ENCODE measurements at places on chromosomes 3 and 15. TPM values are rescaled to one million over a fixed set of nuclear protein-coding genes. Genes with fewer than 3 reads are reported as not detected.

GRCh38 chr3:56672-57071 lies 139.9 kb upstream of the CHL1 start:
- DNase-seq = no peak
- no peaks in the 10 kb centered on the region for H3K36me3 ChIP-seq
- H3K4me3 ChIP-seq = no peak overlapping the region
- H3K27ac ChIP-seq = no peak overlapping the region
- H3K4me1 ChIP-seq = no peaks in the 10 kb centered on the region

GRCh38 chr3:6746443-6746842 lies 114.5 kb upstream of the GRM7 start:
- H3K27ac ChIP-seq = no peak overlapping the region
- no peak for DNase-seq
- H3K36me3 ChIP-seq = no peaks in the 10 kb centered on the region
- no peak overlapping the region for H3K4me3 ChIP-seq
- no peaks in the 10 kb centered on the region for H3K27me3 ChIP-seq

DNA sequence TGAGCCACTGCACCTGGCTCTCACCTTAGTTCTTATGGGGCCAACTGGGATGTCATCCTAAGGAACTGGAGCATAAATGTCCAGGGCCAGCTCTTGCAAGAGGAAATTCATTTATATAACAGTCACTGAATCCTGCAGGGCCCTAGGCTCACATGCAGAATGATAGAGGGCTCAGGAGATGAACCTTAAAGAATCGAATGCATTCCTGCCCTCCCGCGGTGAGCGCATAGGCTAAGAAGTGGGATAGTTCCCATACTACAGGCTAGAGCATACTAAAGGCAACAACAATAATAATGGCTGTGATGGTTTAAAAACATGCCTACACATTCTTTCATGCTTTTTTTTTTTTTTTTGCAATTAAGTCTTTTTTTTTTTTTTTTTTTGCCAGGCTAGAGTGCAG lies 17.1 kb upstream of the CSRNP1 start:
- H3K36me3 ChIP-seq = no peaks in the 10 kb centered on the region
- no peak for DNase-seq
- no peak overlapping the region for H3K27ac ChIP-seq
- peaks cover 16% of the 10 kb centered on the region for H3K4me1 ChIP-seq
- no peak overlapping the region for H3K4me3 ChIP-seq

GRCh38 chr3:133756716-133757694 lies 10.8 kb downstream of the TF start:
- peaks cover 4% of the 10 kb centered on the region for H3K4me1 ChIP-seq
- peaks cover 44% of the 10 kb centered on the region for H3K36me3 ChIP-seq
- H3K4me3 ChIP-seq = no peak overlapping the region
- no peak overlapping the region for H3K27ac ChIP-seq
- DNase-seq = no peak
- H3K27me3 ChIP-seq = no peaks in the 10 kb centered on the region

GRCh38 chr3:96960661-96961330 lies 146.4 kb downstream of the EPHA6 start:
- no peaks in the 10 kb centered on the region for H3K27me3 ChIP-seq
- no peak overlapping the region for H3K4me3 ChIP-seq
- DNase-seq = no peak
- no peaks in the 10 kb centered on the region for H3K4me1 ChIP-seq
- H3K27ac ChIP-seq = no peak overlapping the region

- H3K4me3 ChIP-seq = peak overlapping the region; percentile 14
- H3K36me3 ChIP-seq = no peaks in the 10 kb centered on the region
- DNase-seq = no peak
- H3K4me1 ChIP-seq = no peaks in the 10 kb centered on the region
- no peaks in the 10 kb centered on the region for H3K27me3 ChIP-seq
Measured at GRCh38 chr3:76310667-76311066, 525.3 kb upstream of the ZNF717 start.

- peak overlapping the region; percentile 88 for H3K27ac ChIP-seq
- no peak for DNase-seq
- no peaks in the 10 kb centered on the region for H3K36me3 ChIP-seq
- peaks cover 60% of the 10 kb centered on the region for H3K4me1 ChIP-seq
- H3K4me3 ChIP-seq = no peak overlapping the region
- H3K27me3 ChIP-seq = peaks cover 3% of the 10 kb centered on the region
Measured at GRCh38 chr3:58580826-58581327, 3.7 kb upstream of the FAM107A start.

DNA sequence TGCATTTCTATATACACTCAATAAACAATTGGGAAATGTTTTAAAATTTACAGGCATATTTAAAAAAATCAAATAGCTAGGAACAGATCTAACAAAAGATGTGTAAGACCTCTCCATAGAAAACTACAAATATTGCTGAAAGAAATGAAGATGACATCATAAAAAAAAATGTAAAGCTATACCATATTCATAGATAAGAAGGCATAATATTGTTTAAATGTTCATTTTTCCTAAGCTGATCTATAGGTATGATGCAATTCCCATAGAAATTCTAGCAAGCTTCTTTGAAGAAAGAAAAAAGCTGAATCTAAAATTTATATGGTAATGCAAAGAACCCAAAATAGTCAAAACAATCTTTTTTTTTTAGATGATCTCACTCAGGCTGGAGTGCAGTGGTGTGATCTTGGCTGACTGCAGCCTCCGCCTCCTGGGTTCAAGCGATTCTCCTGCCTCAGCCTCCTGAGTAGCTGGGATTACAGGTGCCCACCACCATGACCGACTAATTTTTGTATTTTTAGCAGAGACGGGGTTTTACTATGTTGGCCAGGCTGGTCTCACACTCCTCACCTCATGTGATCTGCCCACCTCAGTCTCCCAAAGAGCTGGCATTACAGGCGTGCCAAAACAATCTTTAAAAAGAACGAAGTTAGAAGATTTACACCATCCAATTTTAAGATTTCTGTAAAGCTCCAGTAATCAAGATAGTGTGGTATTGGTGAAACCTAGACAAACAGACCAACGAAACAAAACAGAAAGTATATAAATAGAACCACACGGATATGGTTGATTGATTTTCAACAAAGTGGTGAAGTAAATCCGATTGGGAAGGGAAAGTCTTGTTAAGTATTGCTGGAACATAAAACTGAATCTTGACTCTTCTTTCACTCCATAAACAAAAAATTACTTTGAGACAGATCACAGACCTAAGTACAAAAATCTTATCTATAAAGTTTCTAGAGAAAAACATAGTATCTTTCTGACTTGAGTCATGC lies 6.3 kb upstream of the BHLHE40 start:
- H3K4me3 ChIP-seq = no peak overlapping the region
- peaks cover 13% of the 10 kb centered on the region for H3K4me1 ChIP-seq
- peaks cover 10% of the 10 kb centered on the region for H3K27me3 ChIP-seq
- no peaks in the 10 kb centered on the region for H3K36me3 ChIP-seq

- H3K27ac ChIP-seq = no peak overlapping the region
- DNase-seq = no peak
- no peaks in the 10 kb centered on the region for H3K27me3 ChIP-seq
- H3K4me3 ChIP-seq = no peak overlapping the region
Measured at GRCh38 chr3:114460459-114460858, 166.6 kb downstream of the TIGIT start.

GRCh38 chr15:27549746-27550145 lies 549.4 kb downstream of the OCA2 start:
- H3K27ac ChIP-seq = no peak overlapping the region
- H3K27me3 ChIP-seq = no peaks in the 10 kb centered on the region
- DNase-seq = no peak
- no peaks in the 10 kb centered on the region for H3K36me3 ChIP-seq

- no peak overlapping the region for H3K4me3 ChIP-seq
- H3K4me1 ChIP-seq = peaks cover 10% of the 10 kb centered on the region
- H3K27ac ChIP-seq = no peak overlapping the region
- no peaks in the 10 kb centered on the region for H3K27me3 ChIP-seq
- DNase-seq = peak; percentile 55
- no peaks in the 10 kb centered on the region for H3K36me3 ChIP-seq
Measured at GRCh38 chr3:160006282-160007163, 17.9 kb downstream of the IL12A start.

DNA sequence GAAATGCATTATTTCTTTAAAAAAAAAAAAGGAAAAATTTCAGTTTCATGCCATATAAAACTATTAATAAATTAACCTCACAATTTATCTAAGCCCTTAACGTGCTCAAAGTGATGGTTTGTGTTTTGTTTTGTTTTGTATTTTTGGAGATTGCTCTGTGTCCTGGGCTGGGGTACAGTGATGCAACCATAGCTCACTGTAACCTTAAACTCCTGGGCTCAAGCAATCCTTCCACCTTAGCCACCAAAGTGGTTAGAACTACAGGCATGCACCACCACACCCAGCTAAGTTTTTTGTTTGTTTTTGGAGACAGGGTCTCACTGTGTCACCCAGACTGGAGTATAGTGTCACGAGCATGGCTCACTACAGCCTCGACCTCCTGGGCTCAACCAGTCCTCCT lies 180.7 kb downstream of the UBE2E2 start:
- H3K36me3 ChIP-seq = no peaks in the 10 kb centered on the region
- H3K4me3 ChIP-seq = no peak overlapping the region
- H3K4me1 ChIP-seq = no peaks in the 10 kb centered on the region
- DNase-seq = no peak
- H3K27me3 ChIP-seq = no peaks in the 10 kb centered on the region
- H3K27ac ChIP-seq = no peak overlapping the region

GRCh38 chr3:86420990-86421739 lies 569.8 kb downstream of the VGLL3 start:
- no peak for DNase-seq
- H3K27me3 ChIP-seq = no peaks in the 10 kb centered on the region
- no peaks in the 10 kb centered on the region for H3K4me1 ChIP-seq
- H3K4me3 ChIP-seq = no peak overlapping the region

DNA sequence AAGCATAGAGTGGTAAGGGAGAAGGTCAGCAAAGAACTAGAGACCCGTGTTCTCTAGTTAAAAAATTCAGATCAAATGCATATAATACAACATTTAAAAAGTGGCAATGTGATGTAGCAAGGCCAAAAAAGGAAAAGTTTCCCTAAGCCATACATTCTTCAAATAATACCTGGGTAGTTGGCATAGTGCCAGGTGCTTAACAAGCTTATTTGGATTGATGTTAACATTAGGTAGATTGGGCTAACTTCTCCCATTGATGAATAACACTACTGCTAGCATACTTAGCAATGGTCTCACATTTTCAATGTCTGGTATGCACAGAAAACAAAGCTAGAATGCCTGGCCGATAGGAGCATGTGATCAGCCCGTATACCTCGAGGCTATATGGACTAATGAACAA lies 283.6 kb upstream of the RARB start:
- H3K4me3 ChIP-seq = no peak overlapping the region
- H3K36me3 ChIP-seq = no peaks in the 10 kb centered on the region
- H3K27ac ChIP-seq = no peak overlapping the region
- no peaks in the 10 kb centered on the region for H3K4me1 ChIP-seq
- no peak for DNase-seq

- no peak overlapping the region for H3K27ac ChIP-seq
- DNase-seq = no peak
- no peak overlapping the region for H3K4me3 ChIP-seq
- no peaks in the 10 kb centered on the region for H3K4me1 ChIP-seq
- H3K36me3 ChIP-seq = no peaks in the 10 kb centered on the region
Measured at GRCh38 chr3:99250821-99251355, 349.4 kb upstream of the DCBLD2 start.

- H3K36me3 ChIP-seq = peaks cover 20% of the 10 kb centered on the region
- H3K4me1 ChIP-seq = peaks cover 13% of the 10 kb centered on the region
- H3K27ac ChIP-seq = no peak overlapping the region
- no peak overlapping the region for H3K4me3 ChIP-seq
Measured at GRCh38 chr15:68725736-68726135, 95.0 kb downstream of the ANP32A start.

- no peak overlapping the region for H3K27ac ChIP-seq
- no peak overlapping the region for H3K4me3 ChIP-seq
- no peaks in the 10 kb centered on the region for H3K4me1 ChIP-seq
- H3K27me3 ChIP-seq = no peaks in the 10 kb centered on the region
Measured at GRCh38 chr3:119586733-119587172, 7.5 kb downstream of the ADPRH start.

- H3K36me3 ChIP-seq = peaks cover 12% of the 10 kb centered on the region
- H3K27ac ChIP-seq = no peak overlapping the region
- DNase-seq = no peak
- no peaks in the 10 kb centered on the region for H3K27me3 ChIP-seq
- H3K4me3 ChIP-seq = no peak overlapping the region
- peaks cover 24% of the 10 kb centered on the region for H3K4me1 ChIP-seq
Measured at GRCh38 chr15:77706482-77707244, 74.0 kb upstream of the LINGO1 start.

DNA sequence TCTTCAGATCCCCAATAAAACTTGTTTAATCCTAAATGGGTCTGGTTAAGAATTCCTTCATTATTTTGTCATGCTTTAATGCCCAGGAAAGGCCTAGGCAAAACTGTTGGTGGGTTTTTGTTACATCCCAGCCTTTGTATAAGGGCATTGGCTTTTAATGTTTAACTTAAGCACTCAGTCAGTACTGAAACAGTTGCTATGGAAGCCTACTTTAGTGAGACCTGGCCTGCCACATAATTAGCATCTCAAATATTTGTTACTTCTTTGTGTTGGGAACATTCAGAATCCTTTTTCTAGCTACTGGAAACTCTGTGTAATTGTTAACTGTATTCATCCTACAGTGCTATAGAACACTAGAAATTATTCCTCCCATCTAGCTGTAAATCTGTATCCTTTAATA lies 369.6 kb upstream of the ATP10A start:
- H3K27ac ChIP-seq = no peak overlapping the region
- no peaks in the 10 kb centered on the region for H3K27me3 ChIP-seq
- H3K4me3 ChIP-seq = no peak overlapping the region
- H3K36me3 ChIP-seq = no peaks in the 10 kb centered on the region
- H3K4me1 ChIP-seq = peaks cover 10% of the 10 kb centered on the region

DNA sequence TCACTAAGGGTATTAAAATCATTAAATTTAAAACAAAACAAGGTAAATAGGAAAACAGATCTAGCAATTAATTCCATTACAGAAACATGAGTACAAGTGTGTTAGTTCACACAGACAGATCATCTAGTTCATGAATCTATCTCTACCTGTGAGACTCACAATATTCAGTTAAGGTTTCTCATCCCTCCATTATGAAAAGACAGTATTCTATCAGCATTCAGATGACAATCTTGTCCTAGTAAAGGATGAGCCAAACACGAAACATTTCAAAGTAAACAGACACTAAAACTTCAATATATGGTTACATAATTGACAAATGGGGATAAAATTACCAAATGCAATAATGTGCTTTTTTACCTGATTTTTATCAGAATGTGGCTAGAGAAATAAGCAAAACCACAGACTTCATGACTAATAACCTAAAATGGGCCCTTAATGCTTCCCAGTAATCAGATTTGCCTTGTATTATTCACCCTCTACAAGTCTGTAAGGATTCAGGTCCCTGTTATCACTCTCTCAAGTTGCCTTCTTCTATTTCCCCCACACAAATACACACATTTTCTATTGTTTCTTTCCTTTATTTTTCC lies 126.8 kb downstream of the DLG1 start:
- H3K36me3 ChIP-seq = no peaks in the 10 kb centered on the region
- no peak for DNase-seq
- no peaks in the 10 kb centered on the region for H3K4me1 ChIP-seq
- no peak overlapping the region for H3K4me3 ChIP-seq
- H3K27me3 ChIP-seq = no peaks in the 10 kb centered on the region

Gene MUC13
- total RNA-seq = not detected

Gene BNC1
- total RNA-seq = 0.69 TPM

Gene COL6A6
- 2.2 TPM for total RNA-seq

Gene DPH6
- 26.4 TPM for total RNA-seq

Gene KLHDC8B
- 20.0 TPM for total RNA-seq

Gene STRIT1
- total RNA-seq = not detected

Gene KNG1
- total RNA-seq = not detected

Gene MEX3B
- total RNA-seq = 8.8 TPM

Gene STARD9
- 17.3 TPM for total RNA-seq

Gene TRPM7
- 51.6 TPM for total RNA-seq

Gene SLC27A2
- 2.7 TPM for total RNA-seq

Gene GPR149
- total RNA-seq = 1.8 TPM

Gene CHRNB4
- total RNA-seq = 0.33 TPM

Gene SLC9C1
- total RNA-seq = 0.50 TPM

Gene MKRN2OS
- 0.20 TPM for total RNA-seq

Gene ZNF80
- total RNA-seq = 0.06 TPM

Gene ABI3BP
- 43.4 TPM for total RNA-seq

Gene HYAL1
- 3.2 TPM for total RNA-seq

All from spinal cord (tissue), 10 donors.